ENCODE measurements at places on chromosomes 5 and 9. TPM values are rescaled to one million over a fixed set of nuclear protein-coding genes. Genes with fewer than 3 reads are reported as not detected.
A peak's percentile ranks its signal among the peaks of the same experiment; 100 is the strongest.

DNA sequence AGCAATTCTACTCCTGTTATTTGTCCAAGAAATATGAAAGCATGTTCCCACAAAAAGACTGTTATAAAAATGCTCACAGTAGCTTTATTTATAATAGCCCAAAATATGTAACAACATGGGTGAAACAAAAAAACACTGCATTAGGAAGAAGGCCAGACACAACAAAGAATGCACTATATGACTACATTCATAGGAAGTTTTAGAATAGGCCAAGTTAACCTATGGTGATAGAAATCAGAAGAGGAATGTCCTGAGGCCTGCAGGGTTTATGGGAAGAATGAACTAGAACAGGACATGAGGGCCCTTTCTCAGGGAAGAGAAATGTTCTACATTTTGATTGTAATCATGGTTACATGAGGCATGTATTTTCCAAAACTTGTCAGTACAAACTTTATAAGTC is 24.7 kb upstream of the TAS2R1 start:
- no peaks in the 10 kb centered on the region for H3K4me1 ChIP-seq
- no peak overlapping the region for H3K4me3 ChIP-seq
- no peaks in the 10 kb centered on the region for H3K36me3 ChIP-seq
- H3K27me3 ChIP-seq = no peaks in the 10 kb centered on the region
- no peak overlapping the region for H3K27ac ChIP-seq

- H3K4me1 ChIP-seq = peaks cover 4% of the 10 kb centered on the region
- no peak overlapping the region for H3K27ac ChIP-seq
- no peaks in the 10 kb centered on the region for H3K27me3 ChIP-seq
- no peaks in the 10 kb centered on the region for H3K36me3 ChIP-seq
- no peak overlapping the region for H3K4me3 ChIP-seq
Observed at GRCh38 chr9:127500862-127501261, 49.6 kb downstream of the LRSAM1 start.

- H3K4me3 ChIP-seq = no peak overlapping the region
- H3K36me3 ChIP-seq = no peaks in the 10 kb centered on the region
- DNase-seq = no peak
- no peaks in the 10 kb centered on the region for H3K27me3 ChIP-seq
Observed at GRCh38 chr9:8730618-8731017, 931.0 kb upstream of the DMAC1 start.

- DNase-seq = no peak
- H3K36me3 ChIP-seq = no peaks in the 10 kb centered on the region
- no peaks in the 10 kb centered on the region for H3K27me3 ChIP-seq
- H3K4me3 ChIP-seq = peak overlapping the region; percentile 13
- H3K4me1 ChIP-seq = peaks cover 52% of the 10 kb centered on the region
Observed at GRCh38 chr5:669111-669841, 23.9 kb downstream of the TPPP start.

- no peaks in the 10 kb centered on the region for H3K4me1 ChIP-seq
- no peak for DNase-seq
- H3K27ac ChIP-seq = no peak overlapping the region
- H3K4me3 ChIP-seq = no peak overlapping the region
- H3K36me3 ChIP-seq = no peaks in the 10 kb centered on the region
- no peaks in the 10 kb centered on the region for H3K27me3 ChIP-seq
Observed at GRCh38 chr5:159965031-159965837, 43.7 kb upstream of the TTC1 start.

GRCh38 chr5:31561946-31562345 is 29.8 kb downstream of the C5orf22 start:
- H3K36me3 ChIP-seq = no peaks in the 10 kb centered on the region
- H3K4me1 ChIP-seq = no peaks in the 10 kb centered on the region
- no peak overlapping the region for H3K27ac ChIP-seq
- H3K27me3 ChIP-seq = no peaks in the 10 kb centered on the region

- H3K4me3 ChIP-seq = no peak overlapping the region
- no peaks in the 10 kb centered on the region for H3K36me3 ChIP-seq
- no peak for DNase-seq
- H3K27me3 ChIP-seq = no peaks in the 10 kb centered on the region
Observed at GRCh38 chr5:134099288-134099872, 15.1 kb upstream of the TCF7 start.

DNA sequence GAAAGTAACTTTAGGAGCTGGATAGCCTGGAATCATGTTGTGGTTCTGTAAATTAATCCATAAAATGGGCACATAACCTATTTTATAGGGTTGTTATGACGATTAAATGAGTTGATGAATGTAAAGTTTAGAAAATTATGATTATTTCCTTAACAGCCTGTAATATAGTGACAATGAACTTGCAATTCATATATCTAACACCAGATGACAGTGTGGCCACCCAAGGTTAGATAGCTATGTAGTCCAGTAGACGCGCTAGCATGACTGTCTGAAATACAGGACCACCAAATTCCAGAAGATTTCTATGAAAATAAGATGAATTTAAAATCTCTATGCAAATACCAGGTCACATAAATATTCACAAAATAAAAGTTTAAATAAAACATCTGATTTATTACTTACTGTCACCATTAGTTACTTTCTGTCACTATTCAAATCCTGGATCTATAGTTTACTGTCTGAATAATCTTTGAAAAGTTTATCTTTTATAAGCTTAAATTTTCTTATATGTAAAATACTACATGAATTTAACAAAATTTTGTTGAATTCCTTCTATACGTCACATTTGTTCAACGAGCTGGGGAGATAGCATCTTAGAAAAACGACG is 26.1 kb upstream of the MACIR start:
- no peaks in the 10 kb centered on the region for H3K36me3 ChIP-seq
- no peaks in the 10 kb centered on the region for H3K27me3 ChIP-seq
- DNase-seq = peak; percentile 39
- no peaks in the 10 kb centered on the region for H3K4me1 ChIP-seq

DNA sequence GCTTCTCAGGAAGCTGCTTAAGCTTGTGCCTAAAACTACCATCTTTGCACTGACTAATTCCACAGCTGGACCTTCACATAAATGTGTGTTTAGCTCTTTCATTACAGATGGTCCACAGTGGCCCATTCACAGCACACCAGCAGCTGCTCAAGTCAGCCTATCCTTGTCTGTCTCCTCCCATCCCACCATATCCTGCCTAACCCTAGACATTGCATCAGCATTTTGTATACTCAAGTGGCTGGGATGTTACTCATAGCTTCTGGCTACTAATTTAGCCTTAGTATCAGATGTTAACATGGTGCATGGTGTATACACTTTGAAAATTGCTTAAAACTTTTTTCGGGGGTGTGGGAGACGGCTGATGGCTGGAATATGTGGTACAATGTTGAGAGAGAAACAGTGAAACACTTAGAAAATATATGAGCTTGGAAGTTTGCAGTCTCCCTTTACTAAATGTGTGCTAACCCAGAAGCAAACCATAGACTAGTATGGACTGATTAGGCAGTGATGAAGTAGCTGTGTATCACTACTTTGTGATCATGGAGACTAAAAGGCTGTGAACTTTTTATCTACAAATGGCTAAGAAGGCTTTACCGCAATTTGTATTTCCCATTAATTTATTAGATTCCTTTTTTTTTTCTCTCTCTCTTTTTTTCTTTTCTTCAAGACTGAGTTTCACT is 83.1 kb downstream of the JMY start:
- no peaks in the 10 kb centered on the region for H3K27me3 ChIP-seq
- peak; percentile 8 for DNase-seq
- no peaks in the 10 kb centered on the region for H3K4me1 ChIP-seq
- H3K4me3 ChIP-seq = no peak overlapping the region
- no peak overlapping the region for H3K27ac ChIP-seq
- 0 out of 2 replicates have a peak, but pooled peaks cover 3% of the 10 kb centered on the region for H3K36me3 ChIP-seq

- H3K27me3 ChIP-seq = no peaks in the 10 kb centered on the region
- peaks cover 26% of the 10 kb centered on the region for H3K4me1 ChIP-seq
- H3K36me3 ChIP-seq = no peaks in the 10 kb centered on the region
- no peak overlapping the region for H3K4me3 ChIP-seq
Observed at GRCh38 chr9:133122935-133123611, 2.0 kb upstream of the RALGDS start.

DNA sequence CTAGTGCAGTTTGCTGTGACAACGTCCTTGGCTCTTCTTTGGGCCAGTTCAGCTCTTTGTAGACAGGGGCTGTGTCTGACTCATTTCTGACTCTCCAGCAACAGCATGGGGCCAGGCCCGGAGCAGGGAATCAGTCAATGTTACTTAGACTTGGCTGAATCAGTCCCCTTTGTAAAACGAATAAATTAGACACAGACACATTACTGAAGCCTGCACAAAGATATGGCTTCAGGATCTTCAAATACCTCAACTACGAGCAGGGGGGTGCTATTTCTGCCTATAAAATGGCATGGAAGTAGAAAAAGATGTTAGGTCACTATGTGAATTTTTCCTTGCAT is 204.7 kb downstream of the TTLL11 start:
- DNase-seq = no peak
- no peaks in the 10 kb centered on the region for H3K27me3 ChIP-seq
- no peak overlapping the region for H3K27ac ChIP-seq
- no peaks in the 10 kb centered on the region for H3K36me3 ChIP-seq
- H3K4me3 ChIP-seq = no peak overlapping the region
- H3K4me1 ChIP-seq = no peaks in the 10 kb centered on the region

GRCh38 chr9:101376111-101376848 is 8.5 kb downstream of the BAAT start:
- H3K27me3 ChIP-seq = no peaks in the 10 kb centered on the region
- H3K4me1 ChIP-seq = no peaks in the 10 kb centered on the region
- no peaks in the 10 kb centered on the region for H3K36me3 ChIP-seq
- no peak overlapping the region for H3K27ac ChIP-seq

GRCh38 chr5:150945486-150945885 is 40.7 kb upstream of the ZNF300 start:
- H3K27ac ChIP-seq = no peak overlapping the region
- no peak overlapping the region for H3K4me3 ChIP-seq
- H3K27me3 ChIP-seq = no peaks in the 10 kb centered on the region
- no peaks in the 10 kb centered on the region for H3K4me1 ChIP-seq

GRCh38 chr5:10427201-10427600 is 14.5 kb upstream of the ROPN1L start:
- H3K27ac ChIP-seq = no peak overlapping the region
- no peak overlapping the region for H3K4me3 ChIP-seq
- no peaks in the 10 kb centered on the region for H3K27me3 ChIP-seq
- DNase-seq = no peak

FAM221B gene
- not detected for total RNA-seq

F12 gene
- total RNA-seq = 13.4 TPM

PCDHAC2 gene
- 8.8 TPM for total RNA-seq

FAM200C gene
- 3.0 TPM for total RNA-seq

MYMK gene
- not detected for total RNA-seq

LAMC3 gene
- total RNA-seq = 16.4 TPM

SLC46A2 gene
- not detected for total RNA-seq
